ENCODE measurements at places on chromosomes 4 and X.

DNA sequence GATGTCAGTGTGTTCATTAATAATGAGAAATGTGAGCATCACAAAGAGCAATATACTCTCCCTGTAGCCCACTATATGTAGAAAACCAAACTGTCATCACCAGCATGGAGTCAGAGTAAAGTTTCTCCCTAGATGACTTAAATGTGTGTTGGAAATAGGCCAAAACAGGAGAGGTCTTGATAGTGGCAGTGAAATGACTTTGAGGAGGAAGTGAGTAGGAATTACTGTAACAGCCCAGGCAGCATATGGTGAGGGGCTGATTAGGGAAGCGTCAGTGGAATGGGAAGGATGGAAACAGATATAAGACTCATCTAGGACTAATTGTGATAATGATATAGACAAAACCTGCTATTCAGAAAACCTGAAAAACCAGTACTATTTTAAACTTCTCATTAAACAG, 83.9 kb downstream of the ATXN3L start:
- DNase-seq: no peak

GRCh38 chr4:126213996-126214395, 899.2 kb downstream of the FAT4 start:
- DNase-seq: no peak

GRCh38 chrX:65488495-65488894, 46.1 kb downstream of the LAS1L start:
- no peak for DNase-seq

DNA sequence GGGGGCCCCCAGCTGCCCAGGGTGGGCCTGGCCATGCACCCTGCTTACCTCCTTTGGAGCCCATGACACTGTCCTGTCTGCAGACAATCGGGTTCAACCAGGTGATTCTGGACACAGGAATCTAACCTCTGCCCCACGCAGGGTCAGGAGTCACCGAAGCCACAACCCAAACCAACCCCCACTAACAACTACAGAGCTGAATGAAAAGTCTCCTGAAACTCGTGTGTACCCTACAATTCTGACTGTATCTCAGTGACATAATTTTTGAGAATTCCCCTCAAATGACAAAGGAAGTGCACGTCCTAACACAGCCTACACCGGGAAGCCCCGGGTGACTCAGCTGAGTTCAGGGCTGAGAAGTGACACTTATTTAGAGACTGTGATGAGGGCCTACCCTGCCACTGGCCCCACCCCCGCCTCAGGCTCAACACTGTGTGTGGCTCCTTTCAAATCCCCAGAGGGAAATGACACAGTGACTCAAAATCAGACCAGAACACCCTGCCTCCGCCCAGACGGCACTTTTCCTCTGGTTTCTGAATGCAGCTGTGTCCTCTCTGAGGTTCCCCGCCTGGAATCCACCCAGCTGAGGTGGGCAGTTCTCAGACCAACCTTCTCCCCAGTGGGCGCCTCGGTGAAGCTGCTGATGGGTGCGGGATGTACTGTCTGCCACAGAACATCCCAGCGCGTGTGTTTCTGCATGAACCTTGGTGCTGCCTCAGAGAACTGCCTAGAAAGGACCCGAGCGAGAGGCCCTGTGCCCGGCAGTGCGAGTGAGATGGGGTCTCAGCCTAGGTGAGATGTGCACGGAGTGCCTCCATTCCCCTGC, 9.9 kb downstream of the TNIP2 start:
- DNase-seq: peak; percentile 93

GRCh38 chr4:156113138-156113765, 159.6 kb upstream of the CTSO start:
- DNase-seq: no peak
